ENCODE measurements at places on chromosomes 3 and 15. TPM values are rescaled to one million over a fixed set of nuclear protein-coding genes. Genes with fewer than 3 reads are reported as not detected.

The MITF gene
- total RNA-seq, result 8.2 TPM

DNA sequence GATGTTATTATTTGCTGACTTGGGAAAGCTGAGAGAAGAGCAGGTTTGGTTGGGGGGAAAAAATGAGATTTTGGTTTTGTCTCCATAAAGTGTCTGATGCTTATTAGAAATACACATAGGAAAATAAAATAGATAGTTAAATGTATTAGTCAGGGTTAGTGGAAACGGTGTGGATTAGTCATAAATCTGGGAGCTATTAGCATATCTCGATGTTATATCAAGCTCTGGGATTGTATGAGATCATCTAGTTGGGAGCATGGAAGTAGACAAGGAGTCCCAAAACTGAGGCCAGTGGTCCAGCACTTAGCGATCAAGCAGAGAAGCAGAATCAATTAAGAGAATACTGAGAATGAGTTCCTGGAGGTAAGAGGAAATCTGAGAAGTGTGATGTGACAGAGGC is 845.5 kb downstream of the ROBO2 start:
- no peak overlapping the region for H3K4me3 ChIP-seq
- H3K27me3 ChIP-seq, result no peaks in the 10 kb centered on the region
- H3K36me3 ChIP-seq, result no peaks in the 10 kb centered on the region
- no peak overlapping the region for H3K27ac ChIP-seq

DNA sequence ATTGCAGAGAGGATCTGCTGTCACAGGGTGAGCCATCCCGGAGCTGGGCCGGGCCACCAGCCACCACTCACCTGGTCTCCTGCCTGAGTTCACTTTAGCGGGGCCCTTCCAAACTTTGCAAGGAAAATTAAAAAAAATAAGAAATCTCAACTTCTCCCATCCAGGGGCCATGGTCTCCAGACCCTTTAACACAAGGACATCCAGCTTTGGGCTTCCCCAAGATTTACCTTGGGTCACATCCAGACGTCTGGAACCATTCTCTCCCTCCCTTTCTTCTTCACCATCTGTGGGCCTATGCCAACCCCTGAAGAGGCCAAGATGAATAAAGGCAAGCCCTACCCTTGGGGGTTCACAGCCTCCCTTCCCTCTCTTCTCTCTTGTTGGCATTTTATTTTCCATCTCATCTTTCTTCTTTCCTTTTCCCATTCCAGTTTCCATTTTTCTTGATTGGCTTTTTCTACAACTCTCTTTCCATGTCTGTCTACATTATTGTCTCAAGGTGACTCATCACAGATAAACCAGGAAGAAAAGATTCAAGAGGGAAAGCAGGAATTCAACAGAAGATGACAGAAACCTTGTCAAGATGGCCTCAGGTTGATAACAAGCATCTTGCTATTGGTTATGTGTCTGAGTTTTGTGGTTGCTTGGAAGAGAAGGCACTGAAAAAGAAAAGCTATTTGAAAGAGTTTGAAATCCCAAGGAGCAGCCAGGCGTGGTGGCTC is 49.5 kb downstream of the ITGA11 start:
- DNase-seq, result no peak
- peaks cover 5% of the 10 kb centered on the region for H3K4me1 ChIP-seq
- no peak overlapping the region for H3K4me3 ChIP-seq
- H3K27ac ChIP-seq, result no peak overlapping the region
- peaks cover 4% of the 10 kb centered on the region for H3K27me3 ChIP-seq
- no peaks in the 10 kb centered on the region for H3K36me3 ChIP-seq

The ZCWPW2 gene
- total RNA-seq, result 1.3 TPM

The DNAH12 gene
- total RNA-seq, result 0.29 TPM

DNA sequence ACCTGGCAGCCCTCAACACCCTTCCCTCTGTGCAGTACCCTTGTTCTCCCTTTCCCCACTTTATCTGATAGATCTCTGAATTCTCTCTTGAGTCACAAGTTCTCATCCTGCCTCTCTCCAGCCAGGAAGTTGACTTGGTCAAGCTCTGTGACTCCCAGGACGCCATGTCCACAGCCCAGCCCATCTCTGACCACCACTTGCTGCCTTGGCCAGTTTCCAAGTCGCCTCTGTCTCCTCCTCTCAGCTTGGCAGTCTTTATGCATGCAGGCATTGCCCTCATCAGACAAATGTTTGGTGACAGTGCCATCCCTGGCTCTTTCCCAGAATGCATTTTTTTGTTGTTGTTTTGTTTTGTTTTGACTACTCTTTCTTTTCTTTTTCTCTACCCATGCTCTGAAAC is 25.7 kb downstream of the ZNF35 start:
- no peaks in the 10 kb centered on the region for H3K4me1 ChIP-seq
- no peak overlapping the region for H3K27ac ChIP-seq
- peaks cover 13% of the 10 kb centered on the region for H3K36me3 ChIP-seq
- no peak overlapping the region for H3K4me3 ChIP-seq
- no peaks in the 10 kb centered on the region for H3K27me3 ChIP-seq

GRCh38 chr15:79089890-79090486 is 592 bp downstream of the RASGRF1 start:
- H3K4me3 ChIP-seq, result peak overlapping the region; percentile 72
- no peak for DNase-seq
- H3K27ac ChIP-seq, result no peak overlapping the region
- peaks cover 98% of the 10 kb centered on the region for H3K27me3 ChIP-seq
- no peaks in the 10 kb centered on the region for H3K36me3 ChIP-seq

The CILP gene
- 0.95 TPM for total RNA-seq

DNA sequence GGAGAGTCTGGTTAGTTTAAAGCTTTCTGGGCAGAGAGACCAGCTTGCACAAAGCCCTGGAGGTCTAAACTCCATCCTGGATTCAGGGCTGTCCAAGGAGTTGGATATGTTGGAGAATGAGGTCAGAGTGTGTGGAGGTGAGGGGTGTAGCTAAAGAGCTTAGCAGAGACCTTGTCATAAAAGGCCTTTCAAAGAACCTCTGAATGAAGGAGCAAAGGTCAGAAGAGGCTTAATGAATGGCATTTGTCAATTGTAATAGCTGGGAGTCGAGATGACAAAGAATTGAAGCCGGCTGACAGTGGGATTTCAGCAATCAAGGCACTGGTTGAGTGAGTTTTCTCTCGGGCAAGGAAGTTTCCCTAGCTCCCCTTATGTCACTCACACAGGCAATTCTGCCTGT is 202.6 kb downstream of the PDCD6IP start:
- H3K27me3 ChIP-seq, result peaks cover 12% of the 10 kb centered on the region
- H3K4me1 ChIP-seq, result no peaks in the 10 kb centered on the region
- H3K27ac ChIP-seq, result no peak overlapping the region
- no peaks in the 10 kb centered on the region for H3K36me3 ChIP-seq
- no peak overlapping the region for H3K4me3 ChIP-seq
- DNase-seq, result no peak

The SLC2A2 gene
- not detected for total RNA-seq

All from mesothelial cell of epicardium (in vitro differentiated cells).